Muscle of leg (tissue), 16 donors: ENCODE measurements at places on chromosomes 11 and 22. TPM values are rescaled to one million over a fixed set of nuclear protein-coding genes. Genes with fewer than 3 reads are reported as not detected.

Gene CASP5
- 0.09 TPM for total RNA-seq

DNA sequence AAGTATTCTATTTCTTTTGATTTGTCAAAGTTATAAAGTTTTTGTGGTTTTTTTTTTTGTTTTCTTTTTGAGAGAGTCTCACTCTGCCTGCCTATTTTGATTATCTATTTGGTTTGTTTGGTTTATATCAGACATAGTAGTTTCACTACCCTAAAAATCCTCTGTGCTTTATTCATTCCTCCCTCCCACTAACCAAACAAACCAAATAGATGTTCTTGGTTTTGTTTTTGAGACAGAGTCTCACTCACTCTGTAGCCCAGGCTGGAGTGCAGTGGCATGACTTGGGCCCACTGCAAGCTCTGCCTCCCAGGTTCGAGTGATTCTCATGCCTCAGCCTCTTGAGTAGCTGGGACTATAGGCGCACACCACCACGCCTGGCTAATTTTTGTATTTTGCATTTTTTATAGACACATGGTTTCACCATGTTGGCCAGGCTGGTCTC, 67.9 kb downstream of the ENTHD1 start:
- DNase-seq: no peak
- no peaks in the 10 kb centered on the region for H3K36me3 ChIP-seq

Gene KCNK4
- 0.13 TPM for total RNA-seq

Gene SHISA8
- 0.09 TPM for total RNA-seq

DNA sequence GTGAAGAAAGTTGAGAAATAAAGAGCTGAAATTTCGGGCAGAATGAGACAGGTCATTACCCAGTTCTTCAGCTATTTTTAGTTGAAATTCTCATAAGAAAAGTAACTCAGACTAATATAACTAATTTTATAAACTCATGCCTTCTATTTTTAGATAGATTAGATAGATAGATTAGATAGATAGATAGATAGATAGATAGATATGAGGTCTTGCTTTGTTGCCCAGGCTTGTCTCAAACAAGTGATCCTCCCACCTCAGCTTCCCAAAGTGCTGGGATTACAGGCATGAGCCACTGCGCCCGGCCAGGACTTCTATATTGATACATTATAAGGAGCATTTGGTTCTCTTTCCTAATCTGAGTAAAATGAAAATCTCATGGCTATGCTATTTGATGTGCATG, 26.9 kb upstream of the OR8G1 start:
- H3K4me3 ChIP-seq: no peak overlapping the region
- no peak overlapping the region for H3K27ac ChIP-seq
- H3K4me1 ChIP-seq: no peaks in the 10 kb centered on the region
- H3K36me3 ChIP-seq: no peaks in the 10 kb centered on the region
- H3K27me3 ChIP-seq: no peaks in the 10 kb centered on the region

Gene SLC22A9
- total RNA-seq: not detected

DNA sequence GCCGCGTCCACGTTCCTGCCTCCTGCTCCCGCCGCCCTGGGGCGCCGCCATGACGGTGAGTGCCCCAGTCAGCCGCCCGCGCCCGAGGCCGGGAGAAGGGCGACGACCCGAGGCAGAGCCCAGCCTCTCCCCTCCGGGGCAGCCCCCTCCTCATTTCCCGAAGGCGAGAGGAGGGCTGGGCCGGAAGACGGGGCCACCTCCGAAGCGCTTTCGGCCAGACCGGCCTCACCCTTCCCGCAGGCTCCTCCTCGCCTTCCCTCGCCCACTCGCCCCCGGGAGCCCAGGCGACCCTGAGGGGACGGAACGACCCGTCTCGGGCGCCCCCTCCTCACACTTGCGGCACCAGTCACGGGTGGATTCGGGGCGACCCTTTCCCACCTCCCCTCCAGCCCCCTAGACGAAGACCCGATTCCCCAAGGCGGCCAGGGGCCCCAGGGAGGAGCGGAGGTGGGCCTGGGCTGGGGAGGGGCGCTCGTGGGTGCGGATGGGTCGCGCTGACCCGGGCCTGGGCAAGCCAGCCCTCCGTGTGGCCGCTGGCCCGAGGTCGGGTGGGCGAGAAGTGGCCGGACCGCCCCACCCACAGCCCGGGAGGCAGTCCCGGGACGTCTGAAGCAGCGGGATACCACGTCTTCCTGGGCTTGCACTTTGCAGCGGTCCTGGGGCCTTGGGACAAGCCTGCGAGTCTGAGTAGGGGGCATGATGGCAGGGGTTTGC, 49.7 kb downstream of the TRIOBP start:
- peaks cover 14% of the 10 kb centered on the region for H3K36me3 ChIP-seq
- H3K4me3 ChIP-seq: peak overlapping the region; percentile 97
- peaks cover 77% of the 10 kb centered on the region for H3K4me1 ChIP-seq
- H3K27ac ChIP-seq: peak overlapping the region; percentile 74
- no peak for DNase-seq

Gene MYEOV
- 0.62 TPM for total RNA-seq

DNA sequence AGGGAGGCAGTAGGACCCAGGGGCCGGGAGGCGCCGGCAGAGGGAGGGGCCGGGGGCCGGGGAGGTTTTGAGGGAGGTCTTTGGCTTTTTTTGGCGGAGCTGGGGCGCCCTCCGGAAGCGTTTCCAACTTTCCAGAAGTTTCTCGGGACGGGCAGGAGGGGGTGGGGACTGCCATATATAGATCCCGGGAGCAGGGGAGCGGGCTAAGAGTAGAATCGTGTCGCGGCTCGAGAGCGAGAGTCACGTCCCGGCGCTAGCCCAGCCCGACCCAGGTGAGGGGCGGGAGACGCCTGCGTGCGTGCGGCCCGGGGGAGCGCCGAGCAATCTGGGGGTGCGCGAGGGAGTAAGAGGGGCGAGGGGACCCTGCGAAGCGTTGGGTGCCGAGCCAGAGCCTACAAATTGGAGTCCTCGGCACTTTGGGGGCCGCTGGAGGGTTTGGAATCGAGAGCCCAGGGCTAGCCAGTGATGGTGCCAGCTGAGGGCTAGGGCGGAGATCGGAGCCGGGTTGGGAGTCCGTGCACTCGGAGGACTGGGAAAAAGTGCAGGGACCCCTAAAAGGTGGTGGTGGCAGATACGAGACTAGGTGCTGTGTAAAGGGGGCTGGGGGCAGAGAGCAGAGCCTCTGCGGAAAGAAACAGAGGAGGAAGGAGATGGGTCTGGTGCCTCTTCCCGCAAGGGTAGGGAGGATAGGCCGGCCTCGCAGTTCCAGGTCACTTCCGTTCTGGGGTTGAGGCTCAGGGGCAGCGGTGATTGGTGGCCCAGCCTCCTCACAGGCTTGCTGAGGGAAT, at the start of gene SERPINH1:
Gene SERPINH1 (plus strand): TSS at position 206 of the 788 bp plus-strand sequence. CDS start 4,097 bp downstream, outside the sequence.
- peaks cover 29% of the 10 kb centered on the region for H3K36me3 ChIP-seq
- H3K4me3 ChIP-seq: peak within 1 kb of the TSS; percentile 80
- peak; percentile 97 for DNase-seq
- H3K27ac ChIP-seq: peak within 1 kb of the TSS; percentile 100
- peaks cover 73% of the 10 kb centered on the region for H3K4me1 ChIP-seq
- no peaks in the 10 kb centered on the region for H3K27me3 ChIP-seq

Gene LTO1
- 12.2 TPM for total RNA-seq

Gene CRYBB1
- total RNA-seq: 1.2 TPM

Gene RPS25
- 2,660 TPM for total RNA-seq

DNA sequence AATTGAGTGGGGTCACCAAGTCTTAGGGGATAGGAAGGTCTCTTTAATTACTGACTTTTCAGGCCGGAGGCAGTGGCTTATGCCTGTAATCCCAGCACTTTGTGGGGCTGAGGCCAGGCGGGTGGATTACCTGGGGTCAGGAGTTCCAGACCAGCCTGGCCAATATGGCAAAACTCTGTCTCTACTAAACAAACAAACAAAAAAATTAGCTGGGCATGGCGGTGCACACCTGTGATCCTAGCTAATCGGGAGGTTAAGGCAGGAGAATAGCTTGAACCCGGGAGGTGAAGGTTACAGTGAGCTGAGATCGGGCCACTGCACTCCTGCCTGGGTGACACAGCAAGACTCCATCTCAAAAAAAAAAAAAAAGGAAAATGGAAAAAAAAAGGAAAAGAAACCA, 1.8 kb upstream of the FANCF start:
- H3K36me3 ChIP-seq: no peaks in the 10 kb centered on the region
- no peak for DNase-seq
- no peaks in the 10 kb centered on the region for H3K27me3 ChIP-seq
- no peak overlapping the region for H3K27ac ChIP-seq
- peaks cover 5% of the 10 kb centered on the region for H3K4me1 ChIP-seq

GRCh38 chr22:46881373-46882118, 119.1 kb downstream of the TBC1D22A start:
- no peaks in the 10 kb centered on the region for H3K27me3 ChIP-seq
- no peak for DNase-seq
- no peak overlapping the region for H3K27ac ChIP-seq
- peaks cover 5% of the 10 kb centered on the region for H3K36me3 ChIP-seq
- H3K4me3 ChIP-seq: no peak overlapping the region

DNA sequence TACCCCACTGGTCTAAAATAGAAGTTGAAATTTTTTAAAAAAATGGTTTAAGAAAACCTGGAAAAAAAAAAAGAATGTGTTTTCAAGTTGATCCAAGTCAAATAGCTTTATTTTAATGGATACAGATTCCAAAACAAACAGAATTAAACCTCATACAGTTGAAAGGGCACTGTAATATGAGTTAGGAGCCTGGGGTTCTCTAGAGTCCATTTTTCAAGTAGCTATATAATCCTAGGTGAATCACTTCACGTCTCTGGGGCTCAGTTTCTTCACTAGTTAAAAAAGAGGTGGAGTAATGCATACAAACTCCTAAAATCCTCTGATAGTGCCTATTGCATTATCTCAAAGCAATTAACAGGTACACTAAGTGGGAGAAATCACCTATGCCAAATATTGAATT, 132.9 kb downstream of the BBOX1 start:
- no peaks in the 10 kb centered on the region for H3K27me3 ChIP-seq
- no peak overlapping the region for H3K27ac ChIP-seq
- no peaks in the 10 kb centered on the region for H3K36me3 ChIP-seq
- H3K4me1 ChIP-seq: no peaks in the 10 kb centered on the region

DNA sequence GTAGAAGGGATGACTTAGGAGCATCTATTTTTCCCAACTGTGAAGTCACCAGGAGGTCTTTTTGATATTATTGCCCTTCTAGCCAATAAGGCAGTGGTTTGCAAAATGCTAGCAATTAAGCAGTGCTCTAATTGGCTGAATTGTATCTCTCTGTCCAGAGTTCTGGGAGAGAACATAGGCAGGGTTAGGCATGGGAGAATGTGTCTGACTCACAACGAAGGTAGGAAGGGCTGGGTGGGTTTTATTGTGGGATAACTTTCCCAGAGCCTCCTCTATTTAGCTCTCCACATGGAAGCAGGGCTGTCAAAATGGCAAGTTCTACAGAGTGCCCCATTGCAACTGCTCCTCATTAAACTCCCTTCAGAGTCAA, 415.9 kb upstream of the CADM1 start:
- peak; percentile 12 for DNase-seq
- peaks cover 12% of the 10 kb centered on the region for H3K27me3 ChIP-seq
- no peak overlapping the region for H3K4me3 ChIP-seq

DNA sequence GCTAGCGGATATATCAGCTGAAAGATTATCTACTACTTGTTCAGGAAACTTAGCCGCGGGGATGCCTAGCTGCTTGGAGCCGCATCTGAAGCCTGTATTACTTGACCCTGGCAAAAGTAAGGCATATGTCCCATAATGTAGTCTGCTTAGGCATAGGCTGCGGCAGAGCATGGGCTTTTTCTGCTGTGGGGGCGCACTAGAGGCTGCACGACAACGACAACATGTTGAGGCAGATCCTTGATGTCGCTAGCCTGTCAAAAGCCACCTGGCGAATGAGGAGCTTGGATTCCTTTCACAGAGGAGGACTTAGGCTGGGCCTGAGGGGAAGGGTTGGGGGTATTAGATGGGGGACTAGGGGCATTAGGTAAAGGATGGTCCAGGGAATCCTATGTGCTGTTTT, 1.1 kb upstream of the OR52N2 start:
- H3K4me3 ChIP-seq: no peak overlapping the region
- peaks cover 3% of the 10 kb centered on the region for H3K4me1 ChIP-seq
- peaks cover 2% of the 10 kb centered on the region for H3K27me3 ChIP-seq
- H3K27ac ChIP-seq: no peak overlapping the region
- H3K36me3 ChIP-seq: no peaks in the 10 kb centered on the region
- no peak for DNase-seq

GRCh38 chr11:92125321-92125720, 99.3 kb upstream of the FAT3 start:
- no peak overlapping the region for H3K4me3 ChIP-seq
- no peak for DNase-seq
- H3K27ac ChIP-seq: no peak overlapping the region

GRCh38 chr11:104142698-104143097, 21.2 kb downstream of the PDGFD start:
- no peak overlapping the region for H3K27ac ChIP-seq
- no peaks in the 10 kb centered on the region for H3K4me1 ChIP-seq
- H3K36me3 ChIP-seq: no peaks in the 10 kb centered on the region

DNA sequence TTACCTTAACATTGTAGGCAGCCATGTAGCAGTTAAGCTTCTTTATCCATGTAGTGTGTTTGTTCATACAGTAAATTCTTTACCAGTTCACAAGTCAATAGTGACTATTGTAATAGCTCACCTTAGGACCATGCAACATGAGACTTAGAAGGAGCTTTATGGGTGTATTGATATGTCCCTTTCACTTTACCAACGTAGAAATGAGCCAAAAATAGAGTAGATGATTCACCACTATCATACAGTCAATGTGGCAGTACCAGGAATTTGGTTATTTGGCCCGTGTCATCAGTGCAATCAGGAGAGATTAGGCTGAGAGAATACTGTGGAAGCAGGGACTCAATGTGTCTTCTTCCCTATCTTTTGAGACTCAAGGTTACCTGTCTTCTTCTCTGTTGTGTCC, 4.7 kb downstream of the ZDHHC13 start:
- peaks cover 6% of the 10 kb centered on the region for H3K4me1 ChIP-seq
- H3K4me3 ChIP-seq: no peak overlapping the region
- no peak overlapping the region for H3K27ac ChIP-seq
- no peaks in the 10 kb centered on the region for H3K36me3 ChIP-seq
- DNase-seq: no peak

GRCh38 chr11:110928391-110928790, 216.2 kb upstream of the ARHGAP20 start:
- H3K4me1 ChIP-seq: peaks cover 2% of the 10 kb centered on the region
- no peaks in the 10 kb centered on the region for H3K36me3 ChIP-seq
- H3K27me3 ChIP-seq: no peaks in the 10 kb centered on the region
- H3K27ac ChIP-seq: no peak overlapping the region
- no peak for DNase-seq
- no peak overlapping the region for H3K4me3 ChIP-seq

DNA sequence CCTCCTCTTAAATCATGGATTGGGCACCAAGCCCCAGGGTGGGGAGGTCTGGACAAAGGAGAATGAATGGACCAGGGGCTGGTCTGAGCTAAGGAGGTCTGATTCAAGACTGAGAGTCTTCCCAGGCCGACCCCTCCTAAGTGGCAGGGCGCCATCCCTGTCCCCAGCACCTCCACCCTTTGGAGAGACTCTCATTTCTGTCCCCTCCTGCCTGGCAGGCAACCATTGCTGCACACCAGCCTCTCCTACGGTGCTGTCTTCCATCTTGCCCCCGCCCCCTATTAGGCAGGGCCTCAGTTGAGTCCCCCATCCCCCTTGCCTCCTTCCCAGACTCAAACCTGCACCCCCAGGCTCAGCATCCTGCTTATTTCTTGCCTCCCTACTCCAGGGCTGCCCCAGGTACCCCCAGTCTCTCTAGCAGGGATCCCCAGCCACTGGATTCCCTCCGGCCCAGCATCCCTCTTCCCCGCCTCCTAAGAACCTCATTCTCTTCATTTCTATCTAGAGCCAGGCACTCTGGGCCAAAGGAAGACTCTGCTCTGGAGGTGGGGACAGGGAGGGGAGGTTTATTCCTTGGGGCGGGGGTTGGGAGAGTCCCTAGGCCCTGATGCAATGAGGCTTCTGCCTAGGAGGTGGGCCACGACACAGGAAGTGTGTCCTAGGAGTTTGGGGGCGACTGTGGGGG, 1.7 kb upstream of the RCOR2 start:
- H3K36me3 ChIP-seq: peaks cover 11% of the 10 kb centered on the region
- peaks cover 64% of the 10 kb centered on the region for H3K4me1 ChIP-seq
- peak overlapping the region; percentile 13 for H3K4me3 ChIP-seq
- peak; percentile 94 for DNase-seq
- no peaks in the 10 kb centered on the region for H3K27me3 ChIP-seq

Gene LINC01488
- total RNA-seq: 0.04 TPM
